Breast epithelium (tissue), 4 donors: ENCODE measurements at places on chromosomes 7 and 10.

DNA sequence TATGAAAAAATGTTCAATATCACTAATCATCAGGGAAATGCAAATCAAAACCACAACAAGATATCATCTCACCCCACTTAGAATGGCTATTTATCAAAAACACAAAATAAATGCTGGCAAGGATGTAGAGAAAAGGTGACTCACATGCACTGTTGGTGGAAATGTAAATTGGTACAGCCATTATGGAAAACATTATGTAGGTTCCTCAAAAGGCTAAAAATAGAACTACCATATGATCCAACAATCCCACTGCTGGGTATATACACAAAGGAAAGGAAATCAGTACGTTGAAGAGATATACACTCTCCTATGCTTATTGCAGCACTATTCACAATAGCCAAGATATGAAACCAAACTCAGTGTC, 50.2 kb downstream of the CDK1 start:
- no peak overlapping the region for H3K27ac ChIP-seq
- no peak overlapping the region for H3K4me3 ChIP-seq
- H3K36me3 ChIP-seq = no peaks in the 10 kb centered on the region

DNA sequence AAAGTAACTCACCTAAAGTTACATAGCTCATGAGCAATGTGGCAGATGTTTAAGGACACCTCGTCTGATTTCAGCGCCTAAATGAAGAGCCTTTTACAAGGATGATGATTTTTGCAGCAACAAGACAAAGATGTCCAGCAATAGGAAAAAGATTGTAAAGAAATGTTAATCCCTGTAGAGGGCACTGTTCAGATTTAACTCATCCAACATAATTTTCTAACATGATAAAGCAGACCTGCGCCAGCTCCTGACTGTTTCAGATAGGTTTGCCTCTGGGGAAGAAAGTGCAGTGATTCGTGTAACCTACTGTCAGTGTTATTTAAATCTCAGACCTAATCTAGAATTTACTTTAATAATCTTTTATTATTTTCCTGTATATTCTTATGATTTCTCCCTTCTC, 595.2 kb downstream of the AUTS2 start:
- no peak overlapping the region for H3K4me3 ChIP-seq
- H3K27ac ChIP-seq = no peak overlapping the region
- H3K36me3 ChIP-seq = no peaks in the 10 kb centered on the region
- no peaks in the 10 kb centered on the region for H3K27me3 ChIP-seq
- DNase-seq = no peak
- H3K4me1 ChIP-seq = no peaks in the 10 kb centered on the region

DNA sequence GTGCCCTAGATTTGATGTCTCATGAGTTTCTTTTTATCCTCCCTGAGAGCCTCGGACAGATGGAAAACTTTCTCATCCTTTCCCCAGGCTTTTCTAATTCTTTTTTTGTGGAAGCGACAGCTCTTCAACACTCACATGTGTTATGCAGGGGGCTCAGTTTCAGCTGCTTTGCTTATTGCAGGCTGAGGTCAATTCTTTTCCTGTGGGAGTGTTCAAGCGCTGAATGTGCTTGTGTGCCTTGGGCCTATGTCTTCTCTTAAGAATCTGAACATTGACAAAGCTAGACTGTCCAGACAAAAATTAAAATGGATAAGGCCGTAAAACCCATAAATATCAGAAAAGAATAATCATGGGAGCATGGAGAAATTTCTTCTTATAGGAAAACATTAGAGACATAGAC, 125.2 kb upstream of the STEAP4 start:
- no peak overlapping the region for H3K4me3 ChIP-seq
- no peaks in the 10 kb centered on the region for H3K27me3 ChIP-seq
- H3K27ac ChIP-seq = no peak overlapping the region
- DNase-seq = no peak
- no peaks in the 10 kb centered on the region for H3K4me1 ChIP-seq

GRCh38 chr10:83603708-83604107, 535.6 kb upstream of the GHITM start:
- no peak overlapping the region for H3K4me3 ChIP-seq
- H3K4me1 ChIP-seq = no peaks in the 10 kb centered on the region
- H3K36me3 ChIP-seq = no peaks in the 10 kb centered on the region

DNA sequence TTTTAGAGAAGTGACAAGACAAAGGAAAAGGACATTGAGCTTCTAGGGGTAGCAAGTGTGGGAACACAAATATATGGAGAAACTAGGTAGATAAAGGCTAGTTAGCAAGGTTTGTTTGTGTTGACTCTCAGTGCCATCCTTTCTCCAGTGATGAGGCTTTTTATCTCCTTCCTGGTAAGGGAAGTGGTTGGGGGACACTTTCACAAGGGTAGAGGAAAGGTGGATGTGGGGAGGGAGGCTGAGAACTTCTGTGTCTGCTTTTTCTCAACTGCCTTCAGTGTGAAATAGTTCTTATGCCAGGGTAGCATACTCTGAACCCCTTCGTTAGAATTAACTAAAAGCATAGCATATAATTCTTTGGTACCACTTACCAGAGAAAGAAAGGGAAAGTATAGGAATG, 93.0 kb upstream of the STRIP2 start:
- no peak for DNase-seq
- H3K27ac ChIP-seq = no peak overlapping the region
- no peaks in the 10 kb centered on the region for H3K36me3 ChIP-seq
- no peak overlapping the region for H3K4me3 ChIP-seq
- no peaks in the 10 kb centered on the region for H3K27me3 ChIP-seq
